ENCODE measurements at places on chromosomes 2 and 18. TPM values are rescaled to one million over a fixed set of nuclear protein-coding genes. Genes with fewer than 3 reads are reported as not detected.

DNA sequence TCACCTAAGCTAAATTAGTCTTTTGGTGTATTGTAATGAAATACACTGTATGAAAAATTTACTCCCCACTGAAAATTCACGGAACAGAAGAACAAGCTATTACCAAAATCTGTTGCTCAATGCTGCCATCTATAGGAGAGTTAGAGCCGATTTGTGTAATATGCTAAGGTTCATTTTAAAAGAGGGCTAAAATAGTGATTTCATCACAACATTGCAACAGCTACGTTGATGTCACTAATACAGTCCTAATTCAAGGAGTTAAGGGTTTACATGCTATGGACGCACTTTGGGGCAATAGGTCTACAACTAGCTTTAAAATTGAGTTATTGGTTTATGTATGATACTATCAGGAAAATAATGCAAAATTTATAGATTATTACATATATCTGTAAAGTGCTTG lies 3.0 kb upstream of the IRS1 start:
- no peak overlapping the region for H3K27ac ChIP-seq
- H3K27me3 ChIP-seq = no peaks in the 10 kb centered on the region
- no peaks in the 10 kb centered on the region for H3K36me3 ChIP-seq
- H3K4me3 ChIP-seq = no peak overlapping the region
- H3K4me1 ChIP-seq = peaks cover 13% of the 10 kb centered on the region

DNA sequence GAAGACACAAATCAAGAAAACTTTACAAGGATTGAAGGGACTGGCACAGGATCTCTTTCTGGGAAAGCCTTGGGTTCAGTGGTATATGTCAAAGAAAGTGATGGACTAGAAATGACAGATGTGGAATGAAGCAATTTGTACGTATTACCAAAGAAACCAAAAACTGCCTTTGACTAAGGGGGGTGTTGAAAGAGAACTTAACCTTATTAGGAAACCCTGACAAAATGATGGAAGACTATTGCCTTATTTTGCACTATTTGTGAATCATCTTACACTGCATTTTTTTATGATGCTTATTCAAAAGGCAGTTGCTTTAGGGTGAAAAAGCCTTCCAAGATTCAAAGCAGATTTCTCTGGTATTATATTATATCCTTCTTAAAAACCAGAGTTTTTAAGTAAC lies 4.0 kb downstream of the TSGA10 start:
- DNase-seq = no peak
- no peak overlapping the region for H3K4me3 ChIP-seq
- no peaks in the 10 kb centered on the region for H3K27me3 ChIP-seq

SLC9A2 gene
- total RNA-seq = 1.6 TPM

DNA sequence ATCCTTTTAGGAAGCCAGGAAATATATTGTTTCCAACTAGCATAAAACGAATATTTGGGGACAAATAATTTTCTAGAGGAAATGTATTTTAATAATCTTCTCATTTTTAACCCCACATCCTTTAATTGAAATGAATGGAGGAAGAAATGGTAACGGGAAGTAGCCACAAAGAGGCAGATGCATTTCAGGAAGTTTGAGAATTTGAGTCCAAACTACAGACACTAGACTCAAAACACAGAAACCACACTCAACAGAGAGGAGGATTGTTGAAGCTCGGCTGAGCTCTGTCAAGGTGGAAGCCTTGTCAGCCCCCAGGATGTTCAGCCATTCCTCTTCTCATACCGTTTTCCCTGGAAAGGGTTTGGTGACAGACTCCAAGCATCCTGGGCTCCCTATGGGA lies 288.5 kb downstream of the NAPG start:
- no peaks in the 10 kb centered on the region for H3K4me1 ChIP-seq
- no peak for DNase-seq
- H3K27ac ChIP-seq = no peak overlapping the region
- H3K27me3 ChIP-seq = no peaks in the 10 kb centered on the region
- no peaks in the 10 kb centered on the region for H3K36me3 ChIP-seq
- no peak overlapping the region for H3K4me3 ChIP-seq

DNA sequence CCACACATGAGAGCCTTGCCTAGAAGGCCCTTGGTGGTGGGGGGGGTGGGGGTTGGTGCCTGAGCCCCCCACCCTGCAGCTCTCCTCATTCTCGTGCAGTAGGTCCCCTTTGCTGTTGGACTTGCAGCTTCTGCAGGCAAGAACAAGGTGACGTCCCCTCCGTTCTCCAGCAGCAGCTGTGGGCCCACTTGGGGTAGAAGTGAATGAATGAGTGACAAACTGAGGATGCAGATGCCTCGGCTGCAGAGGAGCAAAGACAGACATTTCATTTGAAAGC lies 88.6 kb upstream of the CTDP1 start:
- no peaks in the 10 kb centered on the region for H3K36me3 ChIP-seq
- no peak overlapping the region for H3K27ac ChIP-seq
- DNase-seq = no peak
